Astrocyte of the spinal cord (primary cell): ENCODE measurements at places on chromosomes 11 and 22.

- no peak for DNase-seq
Measured at GRCh38 chr11:74749965-74750296, 1.3 kb downstream of the RNF169 start.

DNA sequence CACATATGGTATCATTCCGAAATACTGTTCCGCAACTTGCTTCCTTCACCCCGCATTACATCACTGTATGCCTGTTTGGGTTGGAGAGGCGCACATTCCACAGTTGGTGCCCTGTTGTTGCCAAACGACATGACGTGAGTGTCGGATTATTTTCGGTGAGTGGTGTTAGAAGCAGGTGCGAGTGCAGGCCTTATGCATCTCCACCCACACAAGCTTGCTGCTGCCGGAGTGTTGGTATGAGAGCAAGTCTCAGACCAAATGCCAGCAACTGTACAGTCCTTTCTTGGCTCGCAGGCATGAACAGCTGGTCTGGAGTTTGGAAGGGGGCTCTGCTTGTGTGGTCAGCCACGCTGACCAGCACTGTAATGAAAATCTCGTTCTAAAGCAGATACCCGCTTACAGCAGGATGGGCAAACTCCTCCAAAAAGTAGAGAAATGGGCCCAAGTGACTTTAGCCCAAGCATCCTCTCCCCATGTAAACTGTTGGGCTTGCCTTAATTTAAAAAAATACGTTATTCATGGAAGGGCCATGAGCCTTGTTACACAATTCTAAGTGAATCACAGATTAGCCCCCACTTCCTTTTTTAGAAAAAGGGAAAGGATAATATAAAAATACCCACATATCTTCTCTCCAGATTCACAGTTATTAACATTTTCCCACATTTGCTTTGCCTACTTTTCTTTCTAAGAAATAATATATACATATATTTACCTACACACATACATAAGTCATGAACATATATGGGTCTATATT lies 48.7 kb upstream of the OR9Q1 start:
- peak; percentile 1 for DNase-seq

GRCh38 chr11:61482513-61482912 lies 26.0 kb upstream of the LRRC10B start:
- no peak for DNase-seq

- peak; percentile 85 for DNase-seq
Measured at GRCh38 chr11:86818462-86819192, 18.3 kb downstream of the PRSS23 start.

DNA sequence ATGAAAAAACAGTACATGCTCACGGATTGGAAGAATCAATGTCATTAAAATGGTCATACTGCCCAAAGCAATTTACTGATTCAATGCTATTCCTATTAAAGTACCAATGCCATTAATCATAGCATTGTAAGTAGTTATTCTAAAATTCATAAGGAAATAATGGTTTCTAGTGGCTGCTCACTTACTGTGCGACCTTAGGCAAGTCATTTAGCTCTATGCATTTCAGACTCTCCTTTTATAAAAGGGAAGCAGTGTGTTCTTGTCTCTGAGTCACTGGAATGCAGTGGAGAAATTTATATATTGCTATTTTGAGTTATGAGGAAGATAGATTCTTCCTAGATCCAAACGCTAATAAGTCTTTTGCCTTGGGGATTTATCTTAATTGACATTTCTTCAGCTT lies 174.8 kb downstream of the KCNA4 start:
- DNase-seq: no peak

GRCh38 chr11:13291800-13292199 lies 14.2 kb downstream of the BMAL1 start:
- DNase-seq: no peak

DNA sequence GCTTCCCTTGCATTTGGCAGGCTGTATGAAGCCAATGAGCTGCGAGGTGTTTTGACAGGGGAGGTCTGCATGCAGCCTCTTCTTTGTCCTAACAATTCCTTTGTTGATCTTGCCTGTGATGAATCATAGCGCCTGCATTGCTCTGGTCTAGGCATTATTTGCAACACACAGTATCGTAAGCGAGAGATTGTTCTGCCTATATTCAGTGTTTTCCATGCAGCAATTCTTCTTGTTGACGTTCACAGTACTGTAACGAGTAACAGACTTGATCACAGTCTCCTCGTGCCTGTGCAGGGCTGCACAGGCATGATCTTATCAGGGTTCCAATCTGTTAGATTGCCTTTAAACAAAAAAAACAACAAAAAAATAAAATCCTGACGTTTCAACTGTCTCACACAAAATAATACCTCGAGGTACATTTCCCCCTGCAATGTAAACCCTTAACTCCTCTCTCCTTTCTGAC lies 13.9 kb upstream of the ADSL start:
- peak; percentile 71 for DNase-seq

- DNase-seq: no peak
Measured at GRCh38 chr22:35257002-35257320, 332 bp upstream of the HMGXB4 start.

- no peak for DNase-seq
Measured at GRCh38 chr11:15266999-15267398, 152.3 kb downstream of the INSC start.

DNA sequence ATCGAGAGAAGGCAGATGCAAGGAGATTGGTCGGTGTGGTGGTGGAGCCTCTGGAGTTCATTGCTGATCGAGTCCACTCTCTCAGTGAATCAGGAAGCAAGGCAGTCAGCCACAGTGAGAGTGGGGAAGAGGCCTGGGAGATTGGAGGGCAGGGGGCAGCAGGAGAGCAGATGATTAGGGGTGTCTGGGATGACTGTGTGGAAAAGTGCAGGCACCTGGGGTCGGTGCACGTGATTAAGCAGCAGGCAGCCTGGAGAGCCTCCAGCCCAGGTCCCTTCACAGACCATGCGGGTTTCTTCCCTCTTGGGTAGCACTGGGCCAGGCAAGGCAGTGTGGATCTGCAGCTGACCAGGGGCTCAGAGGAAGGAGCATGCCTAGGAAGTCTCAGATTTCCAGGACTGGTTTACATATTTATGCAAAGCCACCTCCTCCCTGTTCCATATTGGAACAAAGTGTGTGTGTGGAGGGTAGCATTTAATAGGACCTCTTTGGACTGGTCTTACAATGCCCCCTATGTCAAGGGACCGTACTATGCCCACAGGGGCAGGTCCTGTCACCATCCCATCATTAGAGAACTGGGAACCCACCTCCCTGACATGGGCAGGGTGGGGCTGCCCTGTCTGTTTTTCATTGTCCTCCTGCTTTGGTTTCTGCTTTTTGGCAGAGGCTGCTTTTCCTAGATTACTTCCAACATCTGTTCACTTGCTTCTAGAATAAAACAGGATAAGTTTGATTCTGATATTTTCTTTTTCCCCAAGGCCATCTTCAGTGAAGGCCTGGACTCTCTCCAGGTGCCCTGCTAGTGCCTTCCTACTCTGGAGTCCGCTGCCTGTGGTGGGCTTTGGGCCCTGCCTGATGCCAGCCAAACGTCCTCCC lies 14.0 kb upstream of the GDPD5 start:
- no peak for DNase-seq

DNA sequence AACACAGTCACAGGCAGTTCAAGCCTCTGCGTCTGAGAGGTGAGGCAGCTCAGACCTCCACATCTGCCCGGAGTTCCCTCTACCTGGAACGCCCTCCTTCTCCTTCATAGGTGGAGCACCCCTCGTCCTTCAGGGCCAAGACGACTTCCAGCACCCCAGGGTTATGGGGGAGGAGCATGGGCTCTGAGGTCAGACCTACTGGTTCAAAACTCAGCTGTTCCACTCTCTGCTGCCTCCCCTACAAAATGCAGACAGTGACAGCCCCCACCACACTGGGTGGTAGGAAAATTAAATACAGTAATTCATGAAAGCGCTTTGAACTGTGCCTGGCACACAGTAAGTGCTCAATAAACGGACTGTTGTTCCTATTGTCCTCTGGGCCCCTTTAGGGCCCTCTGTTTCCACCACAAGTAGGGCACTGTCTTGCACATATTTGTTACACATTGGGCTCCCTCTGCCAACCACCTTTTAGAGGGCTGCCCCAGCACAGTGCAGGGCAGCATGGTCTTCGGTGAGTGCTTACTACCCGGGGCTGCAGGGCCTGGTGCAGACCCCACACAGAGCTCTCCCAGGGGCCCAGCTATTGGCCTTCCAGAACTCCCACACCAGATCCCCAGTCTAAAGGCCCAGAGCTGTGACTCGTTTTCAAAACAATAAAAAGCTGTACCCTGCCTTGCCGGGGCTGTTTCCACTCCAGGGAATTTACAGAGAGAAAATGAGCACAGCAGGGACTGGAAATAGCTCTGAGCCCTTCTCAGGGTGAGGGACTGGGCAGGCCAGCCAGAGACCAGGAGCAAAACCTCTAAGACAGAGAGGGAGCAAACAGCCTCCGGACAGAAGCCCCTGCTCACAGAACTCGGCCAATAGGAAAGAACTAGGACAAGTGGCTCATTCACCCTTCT lies 2.5 kb downstream of the TMEM184B start:
- peak; percentile 34 for DNase-seq

DNA sequence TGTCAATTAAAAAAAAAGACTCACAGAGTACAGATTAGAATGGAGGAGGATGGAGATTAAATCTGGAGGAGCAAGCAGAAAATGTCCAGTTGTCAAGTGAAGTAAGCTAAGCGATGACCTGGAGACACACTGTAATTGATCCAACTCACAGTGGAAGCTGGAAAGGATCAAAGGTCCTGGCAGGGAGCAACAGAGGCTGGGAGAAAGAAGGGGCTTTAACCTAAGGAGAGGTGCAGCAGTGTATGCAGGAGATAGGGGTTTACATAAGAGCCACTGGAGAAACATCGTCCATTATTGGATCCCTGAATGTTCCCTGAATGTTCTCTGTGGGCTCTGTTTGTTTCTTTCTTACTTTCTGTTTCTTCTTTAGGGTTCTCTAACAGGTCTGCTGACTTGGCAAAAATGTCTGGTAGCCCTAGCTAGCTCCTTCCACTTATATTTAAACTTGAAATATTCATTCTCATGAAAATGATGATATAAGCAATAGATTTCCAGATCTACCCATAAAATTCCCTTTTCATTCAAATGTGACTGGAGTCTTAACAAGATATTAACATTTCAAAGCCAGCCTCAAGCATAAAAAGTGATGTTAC lies 30.1 kb upstream of the CAT start:
- no peak for DNase-seq

GRCh38 chr11:105023003-105023402 lies at the start of gene CASP5:
CASP5 (minus strand) TSS chr11:105023168; CDS start chr11:105023136, 32 bp downstream.
- DNase-seq: no peak

GRCh38 chr22:46462726-46463371 lies 74.6 kb downstream of the CELSR1 start:
- peak; percentile 52 for DNase-seq

DNA sequence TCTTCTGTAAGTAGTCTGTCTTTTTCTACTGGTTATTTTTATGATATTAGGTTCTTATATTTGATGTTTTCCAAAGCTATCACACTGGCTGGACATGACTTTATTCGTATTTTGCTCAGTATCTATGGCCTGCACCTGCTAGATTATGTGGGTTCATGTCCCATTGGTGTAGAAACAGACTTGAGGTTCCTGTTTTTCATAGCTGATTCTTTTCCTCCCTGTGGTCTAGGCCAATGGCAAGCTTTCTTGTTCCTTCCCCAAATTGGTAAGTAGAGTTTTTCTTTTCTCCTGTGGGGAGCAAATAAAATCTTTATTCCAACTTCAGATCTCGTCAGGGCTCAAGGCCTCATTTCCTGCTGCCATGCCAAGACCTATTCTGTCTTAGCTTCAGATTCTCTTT lies 30.2 kb upstream of the SWAP70 start:
- no peak for DNase-seq

- DNase-seq: no peak
Measured at GRCh38 chr11:20594274-20595061, 4.9 kb upstream of the SLC6A5 start.

- DNase-seq: peak; percentile 4
Measured at GRCh38 chr11:85855341-85855656, at the start of gene CCDC83. CCDC83 (plus strand) TSS chr11:85855383; CDS start chr11:85865124, 9,741 bp downstream.

GRCh38 chr11:16261836-16262644 lies 94.3 kb downstream of the SOX6 start:
- no peak for DNase-seq

GRCh38 chr11:16859651-16860050 lies 121.2 kb downstream of the C11orf58 start:
- DNase-seq: no peak

DNA sequence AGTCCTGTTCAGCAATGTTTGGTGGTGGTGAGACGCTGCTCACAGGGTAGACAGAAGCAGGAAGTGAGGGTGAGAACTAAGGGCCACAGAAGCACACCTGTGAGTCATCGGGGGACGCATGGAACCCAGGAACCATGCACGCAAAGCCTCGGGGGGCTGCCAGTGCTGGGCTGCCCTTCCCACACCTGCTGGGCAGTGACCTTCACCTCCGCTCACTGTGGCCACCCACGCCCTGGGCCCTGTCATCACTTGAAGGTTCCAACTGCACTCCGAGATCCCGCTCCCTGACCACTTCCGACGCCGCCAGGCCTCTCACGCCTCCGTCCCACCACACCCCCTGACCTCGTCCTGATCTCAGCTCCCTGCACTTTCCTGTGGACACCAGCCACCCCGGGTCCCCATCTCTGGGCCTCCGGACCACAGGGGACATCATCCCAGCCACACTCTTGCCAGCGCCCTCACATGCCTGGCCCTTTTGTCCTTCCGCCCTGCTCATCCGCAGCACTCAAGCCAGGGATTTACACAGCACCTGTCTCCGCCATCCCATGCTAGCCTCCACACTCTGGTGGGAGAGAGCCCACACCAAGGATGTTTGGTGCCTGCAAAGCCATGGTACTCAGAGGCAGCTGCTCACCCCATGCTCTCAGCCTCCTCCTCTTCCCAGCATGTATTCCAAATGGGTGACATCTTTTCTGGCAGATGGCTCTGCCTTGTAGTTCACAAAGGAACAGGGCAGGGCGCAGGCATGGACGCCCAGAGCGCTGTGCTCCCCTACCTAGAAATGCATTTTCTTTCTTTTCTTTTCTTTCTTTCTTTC lies 23.1 kb upstream of the ATXN10 start:
- no peak for DNase-seq

DNA sequence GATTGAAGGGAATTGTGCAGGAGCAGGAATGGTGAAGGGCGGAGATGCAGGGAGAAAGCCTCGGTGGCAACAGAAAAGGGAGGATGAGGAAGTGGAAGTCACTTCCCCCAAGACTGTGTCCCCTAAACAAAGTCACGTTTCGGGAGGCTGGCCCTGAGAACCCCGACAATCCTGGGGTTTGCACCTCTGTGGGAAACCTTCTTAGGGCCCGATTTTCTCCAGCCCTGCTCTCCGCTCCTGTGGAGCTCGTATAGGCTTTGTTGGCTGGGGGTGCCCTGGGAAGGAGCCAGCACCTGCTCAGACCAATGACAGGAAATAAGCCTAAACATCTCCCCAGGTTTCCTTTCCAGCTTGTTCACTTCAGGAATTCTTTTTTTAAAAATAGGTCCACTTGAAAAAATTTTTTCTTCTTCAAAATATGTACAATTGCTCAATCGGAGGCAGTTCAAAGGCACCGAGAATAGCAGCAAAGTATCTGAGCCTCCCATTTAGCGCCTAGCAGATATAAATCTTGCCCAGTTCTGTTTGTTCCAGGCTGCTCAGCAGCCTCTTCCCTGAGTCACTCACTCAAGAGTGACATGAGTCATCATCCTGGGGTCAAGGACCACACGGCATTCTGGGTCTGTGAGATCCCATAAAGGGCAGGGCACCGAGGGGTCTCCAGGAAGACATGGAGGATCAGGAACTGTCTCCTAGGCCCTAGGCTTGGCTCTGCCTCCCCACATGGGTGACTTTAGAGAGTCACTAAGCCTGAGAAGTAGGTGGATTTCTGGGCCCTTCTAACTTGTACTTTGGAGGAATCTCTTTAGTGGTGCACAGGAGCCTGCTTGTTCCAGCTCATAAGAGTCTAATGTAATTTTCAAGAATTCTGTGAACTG lies 34.0 kb downstream of the IRAG1 start:
- peak; percentile 91 for DNase-seq
